ENCODE measurements at places on chromosomes 4 and X.

- no peak for DNase-seq
Measured at GRCh38 chrX:9133426-9133825, 99.5 kb upstream of the FAM9B start.

DNA sequence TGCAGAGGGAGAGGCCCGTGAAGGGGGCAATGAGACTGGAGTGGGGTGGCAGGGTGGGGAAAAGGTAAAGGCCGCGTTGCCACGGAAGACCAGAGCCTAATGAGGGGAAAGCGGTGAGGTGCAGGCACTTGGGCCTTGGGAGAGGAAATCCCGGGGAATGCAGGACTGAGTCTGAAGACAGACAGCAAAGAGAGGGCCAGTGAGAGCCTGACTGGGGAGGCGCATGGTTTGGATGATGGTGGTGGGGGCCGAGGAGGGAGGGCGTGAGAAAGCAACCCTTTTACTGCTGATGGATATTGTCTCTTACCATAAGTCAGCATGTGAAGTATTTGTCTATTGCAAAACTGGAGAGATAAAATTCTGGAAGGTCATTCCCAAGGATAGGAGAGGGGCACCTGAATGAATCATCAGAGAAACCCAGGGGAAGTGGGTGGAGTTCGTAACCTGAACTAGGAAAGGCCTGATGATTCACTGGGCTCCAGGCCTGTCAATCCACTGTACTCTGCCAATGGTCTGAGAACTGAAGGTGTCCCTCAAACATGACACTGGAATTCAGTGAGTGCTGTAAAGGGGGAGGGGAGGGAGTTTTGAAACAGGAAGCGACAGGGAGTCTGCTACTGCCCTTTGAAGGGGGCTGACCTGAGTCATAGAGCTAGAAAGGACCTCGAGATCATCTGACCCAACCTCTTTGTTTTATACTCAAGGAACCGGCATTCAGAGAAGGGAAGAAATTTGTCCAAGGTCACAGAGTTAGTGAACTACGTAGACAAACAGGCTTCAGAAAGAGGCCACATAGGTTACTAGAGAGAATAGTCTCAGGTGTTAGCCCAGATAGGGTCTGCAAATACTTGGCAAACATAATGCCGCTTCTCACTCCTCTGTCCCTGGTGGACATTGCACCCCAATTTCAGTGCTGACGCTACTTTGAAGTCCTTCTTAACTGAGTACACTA, 52.2 kb downstream of the NALF2 start:
- DNase-seq = no peak

- no peak for DNase-seq
Measured at GRCh38 chrX:81979806-81980515, 778.1 kb downstream of the SH3BGRL start.

DNA sequence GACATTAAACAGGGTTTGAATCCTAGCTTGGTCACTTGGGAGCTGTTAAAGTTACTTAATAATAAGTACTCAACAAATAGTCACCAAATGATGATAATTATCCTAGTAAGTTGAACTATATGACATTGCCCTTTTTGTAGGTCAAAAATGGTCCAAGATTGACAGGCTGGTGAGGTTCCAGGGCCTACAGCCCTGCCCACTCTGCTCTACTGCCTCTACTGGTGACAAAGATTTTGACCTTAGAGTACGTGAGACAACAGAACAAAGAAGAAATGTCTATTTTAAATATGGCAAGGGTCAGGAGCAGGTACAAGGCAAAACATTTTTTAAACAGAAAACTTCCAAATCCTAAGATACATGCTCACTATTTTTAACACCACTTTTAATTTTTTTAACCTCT, 572 bp upstream of the SMPX start:
- no peak for DNase-seq

DNA sequence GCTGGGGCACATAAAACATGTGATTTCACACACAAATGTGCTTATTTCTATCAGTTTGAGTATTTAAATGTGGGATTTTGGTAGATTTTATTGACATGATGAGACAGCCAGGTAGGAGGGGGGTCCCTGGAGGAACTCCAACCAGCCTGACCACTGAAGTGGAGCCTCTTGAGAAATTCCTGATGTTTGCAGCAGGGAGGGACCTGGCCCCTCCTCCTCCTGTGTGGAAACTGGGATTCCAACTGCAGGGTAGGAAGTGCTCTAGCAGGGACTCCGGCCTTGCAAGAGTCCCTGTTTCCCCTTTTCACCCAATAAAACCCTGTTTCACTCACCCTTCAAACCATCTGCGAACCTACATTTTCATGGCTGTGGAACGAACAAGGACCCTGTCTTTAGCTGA, 2224.0 kb upstream of the AGA start:
- DNase-seq = no peak

DNA sequence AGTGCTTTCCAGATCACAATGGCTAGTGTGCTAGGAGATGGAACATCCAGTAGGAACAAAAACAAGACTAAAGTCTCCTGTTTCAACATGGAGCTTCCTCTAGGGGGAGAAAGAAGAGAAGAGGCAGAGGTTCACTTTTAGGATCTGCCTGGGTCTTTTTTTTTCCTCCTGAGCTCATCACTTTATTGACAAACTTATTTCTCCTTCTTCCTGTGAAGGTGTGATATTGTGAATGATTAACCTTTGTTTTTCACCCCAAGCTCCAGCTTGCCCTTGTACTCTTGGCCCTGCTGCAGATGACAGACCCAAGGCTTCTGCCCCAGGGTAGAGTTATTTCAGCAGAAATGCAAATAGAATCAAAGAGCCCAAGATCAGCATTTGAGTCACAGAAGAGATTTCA, 13.5 kb downstream of the PAGE4 start:
- DNase-seq = no peak

DNA sequence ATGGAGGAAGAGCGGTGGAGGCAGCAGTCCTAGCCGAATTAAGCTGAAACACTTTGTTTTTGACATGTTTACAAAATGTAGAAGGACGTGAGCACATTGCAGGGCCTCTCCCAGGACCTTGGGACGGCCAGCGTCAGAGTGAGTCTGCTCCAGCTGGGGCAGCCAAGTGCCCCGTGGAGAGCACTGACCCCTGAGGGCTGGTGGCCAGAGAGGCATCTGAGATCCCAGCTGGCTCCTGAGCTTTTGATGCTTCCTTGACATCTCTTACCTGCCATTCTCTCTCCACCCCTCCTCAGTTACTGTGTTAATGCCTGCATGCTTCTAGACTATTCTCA, 24.7 kb downstream of the NAT8L start:
- no peak for DNase-seq

DNA sequence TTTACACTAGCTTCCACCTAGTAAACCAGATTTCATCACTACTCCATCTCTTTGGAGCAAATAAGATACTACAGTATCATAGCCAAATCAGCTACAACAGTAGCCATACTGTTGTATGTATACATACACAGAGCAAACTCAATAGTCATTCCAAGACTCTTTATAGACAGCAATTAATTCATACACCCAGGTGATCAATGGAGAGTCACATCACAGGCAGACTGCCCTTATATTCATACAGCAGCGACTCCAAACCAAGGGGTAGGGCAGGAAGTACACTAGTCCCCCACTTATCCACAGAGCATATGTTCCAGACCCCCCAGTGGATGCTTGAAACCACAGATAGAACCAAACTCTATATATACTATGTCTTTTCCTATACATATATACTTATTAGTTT, 76.6 kb downstream of the FBXW7 start:
- no peak for DNase-seq

DNA sequence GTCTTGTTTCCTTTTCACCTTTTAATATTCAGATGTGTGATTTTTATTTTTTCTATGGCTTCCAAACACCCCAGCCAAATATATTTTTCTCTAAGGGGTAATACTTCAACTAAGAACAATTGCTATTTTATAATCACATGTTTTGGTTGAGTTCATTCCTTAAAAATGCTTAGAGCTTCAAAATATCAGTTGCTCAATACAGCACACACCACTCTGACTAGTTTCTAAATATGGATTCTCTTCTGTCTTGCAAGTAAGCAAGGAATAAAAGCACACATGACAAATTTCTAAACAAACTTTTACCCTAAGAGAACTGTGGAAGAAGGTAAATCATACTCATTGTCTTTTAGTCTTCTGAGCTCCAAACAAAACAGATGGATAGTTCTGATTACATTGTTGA, 27.2 kb downstream of the ANTXR2 start:
- DNase-seq = no peak

DNA sequence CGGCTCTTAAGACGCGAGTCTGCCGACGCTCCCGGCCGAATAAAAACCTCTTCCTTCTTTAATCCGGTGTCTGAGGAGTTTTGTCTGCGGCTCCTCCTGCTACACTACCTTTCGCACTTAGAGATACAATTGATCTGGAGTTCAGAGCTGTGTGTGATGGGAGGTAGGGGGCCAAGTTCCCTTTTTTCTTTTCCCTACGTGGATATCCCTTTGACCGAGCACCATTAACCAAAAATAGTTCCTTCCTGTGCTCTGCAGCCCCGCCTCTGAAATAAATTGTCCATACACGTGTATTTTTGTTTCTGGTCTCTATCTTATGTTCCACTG, 555 bp upstream of the PGM2 start:
- DNase-seq = no peak

GRCh38 chr4:74327762-74328161, 19.5 kb downstream of the EPGN start:
- DNase-seq = no peak

DNA sequence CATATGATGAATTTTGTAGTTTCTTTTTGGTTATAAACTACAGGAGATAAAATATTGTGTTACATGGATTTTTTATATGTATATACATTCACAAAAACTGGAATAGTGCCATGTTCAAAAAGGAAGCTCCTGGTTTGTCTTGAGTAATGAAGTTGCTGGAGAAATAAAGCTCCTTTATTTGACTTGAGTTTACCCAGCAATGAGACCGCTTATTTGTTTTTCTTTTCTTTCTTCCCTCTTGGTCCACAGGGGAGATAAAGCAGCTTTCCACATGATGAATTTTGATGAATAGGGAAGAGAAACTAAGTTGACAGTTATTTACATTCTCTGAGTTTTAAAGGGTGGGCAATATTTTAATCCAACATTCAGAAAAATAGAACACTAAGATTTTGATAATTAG, 176.5 kb downstream of the GPM6A start:
- no peak for DNase-seq

DNA sequence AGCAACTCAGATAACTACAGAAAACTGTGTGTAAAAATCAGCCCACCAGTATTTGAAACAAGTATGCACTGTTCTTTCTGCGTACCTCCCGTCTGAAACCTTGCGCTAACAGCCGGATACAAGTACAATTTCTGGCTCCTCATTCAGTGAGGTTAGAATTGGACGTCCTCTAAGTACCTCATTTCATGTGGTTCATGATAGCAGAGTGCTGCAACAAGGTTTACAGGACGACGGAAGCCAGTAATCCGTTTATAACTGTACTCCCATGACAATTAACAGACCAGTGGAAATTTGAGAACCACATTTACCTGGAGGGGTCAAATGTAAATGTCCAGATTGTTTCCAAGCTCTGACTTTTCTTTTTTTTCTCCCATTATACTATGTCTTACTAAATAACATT, 52.9 kb upstream of the TENM3 start:
- no peak for DNase-seq

GRCh38 chr4:21949073-21949457, 493 bp upstream of the KCNIP4 start:
- peak; percentile 35 for DNase-seq

- no peak for DNase-seq
Measured at GRCh38 chr4:1595789-1596325, 88.3 kb downstream of the FAM53A start.

DNA sequence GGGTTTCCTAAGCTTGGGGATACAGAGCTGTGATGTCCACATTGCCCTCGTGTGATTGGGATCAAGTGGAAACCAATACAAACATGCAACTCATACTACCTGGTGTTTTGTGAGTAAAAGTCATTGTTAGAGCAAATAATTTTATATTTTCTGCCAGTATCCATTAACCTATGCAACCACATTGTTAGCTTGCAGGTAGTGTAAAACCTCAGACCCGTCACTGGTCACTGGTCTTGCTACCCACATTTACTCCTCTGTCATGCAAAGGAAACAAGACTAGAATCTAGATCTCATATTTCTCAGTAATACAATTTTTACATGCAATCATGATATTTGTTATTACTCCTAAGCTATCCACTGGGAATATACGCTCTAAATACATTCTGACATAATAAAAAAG, 324.3 kb upstream of the NDST4 start:
- DNase-seq = no peak

GRCh38 chrX:135086197-135086854, 34.0 kb downstream of the ETDB start:
- peak; percentile 69 for DNase-seq

DNA sequence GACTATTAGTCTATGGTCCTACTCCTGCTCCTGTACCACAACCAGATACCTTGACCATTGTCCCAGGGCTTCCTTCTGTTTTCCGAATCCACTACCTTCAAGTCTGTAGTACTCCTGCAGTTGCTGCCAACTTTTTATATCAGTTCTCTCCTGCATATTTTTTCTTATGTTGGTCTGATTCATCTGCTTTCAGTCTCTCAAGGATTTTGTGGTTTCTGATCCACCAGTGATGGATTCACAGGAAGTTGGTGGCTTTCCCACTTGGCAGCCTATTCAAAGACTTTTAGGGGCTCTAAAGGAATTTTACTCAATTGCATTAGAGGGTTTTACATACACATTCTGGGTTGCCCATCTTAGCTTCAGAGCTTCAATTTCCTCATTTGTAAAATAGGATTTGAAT, 23.6 kb downstream of the KIF4A start:
- no peak for DNase-seq

DNA sequence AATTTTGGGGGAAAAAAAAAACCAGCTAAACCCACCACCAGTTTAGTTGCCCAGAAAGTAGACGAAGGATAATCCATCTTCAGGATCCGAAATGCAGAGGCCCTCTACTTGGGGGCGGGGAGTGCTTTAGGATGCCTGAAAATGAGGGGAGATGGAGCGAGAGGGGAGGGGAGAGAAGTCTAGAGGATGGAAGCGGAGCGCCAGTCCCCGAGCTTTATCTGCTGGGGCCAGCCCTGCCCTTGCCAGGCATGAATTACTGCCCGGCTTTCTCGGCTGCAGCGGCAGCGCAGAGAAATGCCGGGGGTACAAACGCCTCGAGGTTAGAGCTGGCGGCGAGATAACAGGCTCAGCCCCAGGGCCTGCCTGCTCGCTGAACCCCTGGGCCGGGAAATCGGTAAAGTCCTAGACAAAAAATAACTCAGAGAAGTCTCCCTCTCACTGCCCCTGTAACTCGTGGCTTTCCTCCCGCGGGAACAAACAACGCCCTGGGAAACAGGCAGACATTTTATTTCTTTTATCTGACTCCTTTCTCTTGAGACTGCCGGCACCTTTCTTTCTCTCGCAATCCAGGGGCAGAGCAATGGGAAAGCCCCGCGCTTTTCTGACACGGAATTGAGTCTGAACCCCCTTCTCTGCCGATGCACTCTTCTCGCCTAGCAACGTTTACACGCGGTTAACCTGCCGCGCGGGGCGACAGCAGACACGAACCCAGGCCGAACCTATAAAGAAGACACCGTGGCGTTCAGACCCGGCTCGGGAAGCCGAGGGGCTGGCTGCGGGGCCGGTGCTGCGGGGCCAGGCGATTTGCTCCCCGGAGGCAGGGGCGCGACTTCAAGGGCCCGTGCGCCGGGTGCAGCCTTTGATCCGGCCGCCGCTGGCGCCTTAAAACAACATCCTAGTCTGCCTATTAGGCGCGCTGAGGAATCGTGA, 3.1 kb upstream of the MSX1 start:
- peak; percentile 49 for DNase-seq
